Head of caudate nucleus (tissue), 42 donors: ENCODE measurements at places on chromosomes 6 and 20.

GRCh38 chr20:40683221-40683893 is 5.7 kb downstream of the MAFB start:
- DNase-seq: no peak

- DNase-seq: no peak
Observed at GRCh38 chr20:10670501-10671220, 3.1 kb downstream of the JAG1 start.

DNA sequence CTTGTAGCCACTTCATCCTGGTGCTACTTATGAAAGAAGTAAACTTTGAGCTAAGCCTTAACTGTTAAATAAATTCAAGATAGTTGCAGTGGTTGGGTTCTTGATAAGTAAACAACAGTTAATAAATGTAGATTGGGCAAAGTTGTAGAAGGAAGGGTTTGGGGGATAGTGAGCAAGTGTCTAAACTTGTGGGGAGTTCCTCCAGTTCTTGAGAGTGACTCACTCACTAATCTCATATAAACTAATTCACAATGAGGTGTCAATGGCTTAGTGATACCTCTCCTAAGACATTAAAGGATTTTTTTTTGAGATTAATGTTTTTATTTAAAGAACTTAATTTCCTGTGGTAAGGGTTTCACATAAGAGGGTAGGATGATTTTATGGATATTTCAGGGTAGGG is 507.4 kb downstream of the BMP2 start:
- no peak for DNase-seq

DNA sequence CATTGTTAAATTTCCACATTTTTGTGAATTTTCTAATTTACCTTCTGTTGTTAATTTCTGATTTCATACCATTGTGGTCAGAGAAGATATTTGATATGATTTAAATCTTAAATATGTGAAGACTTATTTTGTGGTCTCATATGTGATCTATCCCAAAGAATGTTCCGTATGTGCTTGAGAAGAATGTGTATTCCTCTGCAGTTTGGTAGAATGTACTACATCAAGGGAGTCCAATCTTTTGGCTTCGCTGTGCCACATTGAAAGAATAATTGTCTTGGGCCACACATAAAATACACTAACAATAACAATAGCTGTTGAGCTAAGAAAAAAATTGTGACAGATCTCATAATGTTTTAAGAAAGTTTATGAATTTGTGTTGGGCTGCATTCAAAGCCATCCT is 176.2 kb upstream of the PRND start:
- DNase-seq: no peak

- DNase-seq: no peak
Observed at GRCh38 chr20:20697325-20697845, 15.1 kb downstream of the RALGAPA2 start.

- DNase-seq: no peak
Observed at GRCh38 chr6:154606860-154607259, 96.4 kb upstream of the CNKSR3 start.

DNA sequence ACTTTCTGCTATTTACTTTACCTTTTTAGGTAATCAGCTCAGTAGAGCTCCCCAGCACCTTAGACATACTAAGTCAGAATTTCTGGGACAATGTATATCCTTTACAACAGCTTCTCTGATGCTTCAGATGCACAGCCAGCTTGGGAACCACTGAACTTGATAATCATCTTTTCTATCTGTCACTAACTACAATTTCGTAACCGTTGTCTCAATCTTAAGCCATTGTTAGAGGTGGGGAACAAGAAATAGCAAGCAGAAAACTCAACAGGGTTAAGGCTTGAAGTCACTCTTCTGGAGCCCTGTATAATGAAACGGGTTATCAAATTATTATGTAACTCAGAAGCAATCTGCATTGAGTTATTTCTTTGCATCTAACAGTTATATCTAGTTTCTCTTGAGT is 47.1 kb downstream of the CD109 start:
- no peak for DNase-seq

- no peak for DNase-seq
Observed at GRCh38 chr6:116144605-116145004, 18.7 kb upstream of the COL10A1 start.

GRCh38 chr20:14030991-14031390 is 35.7 kb downstream of the MACROD2 start:
- DNase-seq: no peak

GRCh38 chr6:109772883-109773431 is 81.9 kb downstream of the FIG4 start:
- no peak for DNase-seq

GRCh38 chr6:162409741-162410691 is 317.6 kb downstream of the PRKN start:
- no peak for DNase-seq

- no peak for DNase-seq
Observed at GRCh38 chr6:143529095-143529494, 17.6 kb upstream of the FUCA2 start.

GRCh38 chr6:143592335-143592734 is 80.8 kb upstream of the FUCA2 start:
- DNase-seq: no peak

DNA sequence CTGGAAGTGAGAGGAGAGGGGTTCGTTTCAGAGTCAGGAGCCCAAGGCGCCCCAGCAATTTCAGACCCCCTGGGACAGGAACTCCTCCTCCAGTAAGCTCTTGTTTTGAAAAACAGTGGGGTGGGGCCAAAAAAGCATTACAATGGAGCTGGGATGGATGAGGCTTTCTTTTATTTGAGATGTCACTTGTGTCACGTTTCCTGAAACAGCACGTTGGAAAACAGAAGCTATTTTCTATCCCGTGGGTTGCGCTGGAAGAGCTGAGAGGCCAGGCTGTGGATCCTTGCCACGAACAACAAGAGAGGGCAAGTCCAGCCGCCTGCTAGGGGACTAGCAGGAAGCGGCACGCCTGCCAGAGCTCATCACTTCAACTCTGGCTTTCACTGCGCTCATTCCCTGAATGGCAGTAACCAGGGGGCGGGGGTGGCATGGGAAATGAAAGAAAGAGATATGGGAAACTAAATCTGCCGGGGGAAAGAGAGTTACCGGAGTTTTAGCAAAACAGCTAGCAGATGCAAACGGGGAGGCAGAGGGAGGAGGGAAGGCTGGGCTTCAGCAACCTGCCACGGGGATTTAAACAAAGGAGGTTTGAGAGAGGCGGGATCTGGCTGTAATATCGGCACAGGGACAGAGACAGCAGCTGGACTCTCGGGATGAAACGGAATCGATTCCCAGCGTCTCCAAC is 34.6 kb downstream of the GCNT2 start:
- peak; percentile 63 for DNase-seq

DNA sequence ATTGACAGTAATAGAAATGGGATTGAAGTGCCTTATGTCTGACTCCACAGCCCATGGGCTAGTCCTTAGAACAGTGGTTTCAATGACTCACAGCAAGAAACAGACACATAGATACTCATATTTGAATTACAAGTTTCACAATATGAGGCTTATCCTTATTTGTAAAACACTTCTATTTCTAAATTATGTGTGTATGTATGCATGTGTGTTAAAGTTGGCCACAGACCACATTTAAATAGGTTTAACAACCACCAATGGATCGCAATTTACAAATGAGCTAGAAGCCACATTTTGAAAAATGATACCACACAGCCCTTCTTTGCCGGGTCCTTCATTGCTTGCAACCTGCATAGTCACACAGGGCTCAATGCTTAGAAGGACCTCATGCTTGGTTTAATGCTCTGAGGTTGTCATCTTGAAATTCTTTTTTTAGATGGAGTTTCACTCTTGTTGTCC is 157.8 kb upstream of the PREP start:
- DNase-seq: no peak

GRCh38 chr20:15146948-15147347 is 809.5 kb upstream of the FLRT3 start:
- peak; percentile 9 for DNase-seq

- DNase-seq: no peak
Observed at GRCh38 chr6:152975204-152975915, 7.5 kb downstream of the FBXO5 start.
